ENCODE measurements at places on chromosomes 1 and 21.
A peak's percentile ranks its signal among the peaks of the same experiment; 100 is the strongest.

- DNase-seq, result no peak
Observed at GRCh38 chr1:237527761-237528160, 363.0 kb downstream of the ZP4 start.

GRCh38 chr1:37438869-37439343, 35.5 kb upstream of the ZC3H12A start:
- DNase-seq, result no peak

DNA sequence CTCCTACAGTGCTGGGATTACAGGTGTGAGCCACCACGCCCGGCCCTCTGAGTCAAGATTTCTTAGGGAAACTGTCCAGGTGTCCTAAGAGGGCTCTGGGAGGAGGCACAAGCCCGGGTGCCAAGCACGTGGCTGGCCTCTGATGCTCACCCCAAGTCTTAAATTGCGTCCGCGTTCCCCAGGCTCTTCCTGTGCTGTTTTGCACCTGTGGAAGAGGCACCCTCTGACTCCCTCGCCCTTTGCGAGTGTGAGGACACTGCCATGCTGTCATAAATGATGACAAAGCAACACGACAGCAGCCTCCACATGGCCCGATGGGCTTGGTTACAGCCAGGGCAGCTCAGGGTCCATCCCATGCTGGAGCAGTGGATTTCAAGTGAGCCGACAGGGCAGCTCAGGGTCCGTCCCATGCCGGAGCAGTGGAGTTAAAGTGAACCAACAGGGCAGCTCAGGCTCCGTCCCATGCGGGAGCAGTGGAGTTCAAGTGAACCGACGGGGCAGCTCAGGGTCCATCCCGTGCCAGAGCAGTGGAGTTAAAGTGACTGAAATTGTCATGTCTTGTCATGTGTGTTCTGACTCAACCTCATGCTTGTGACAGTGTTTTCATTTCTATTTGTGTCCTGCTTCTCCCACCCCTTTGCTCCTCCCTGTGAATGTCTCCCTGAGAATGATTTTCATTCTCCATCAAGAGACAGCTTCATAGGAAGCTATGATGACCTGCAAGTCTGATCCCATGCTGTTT, 33.9 kb downstream of the PCNT start:
- DNase-seq, result no peak

DNA sequence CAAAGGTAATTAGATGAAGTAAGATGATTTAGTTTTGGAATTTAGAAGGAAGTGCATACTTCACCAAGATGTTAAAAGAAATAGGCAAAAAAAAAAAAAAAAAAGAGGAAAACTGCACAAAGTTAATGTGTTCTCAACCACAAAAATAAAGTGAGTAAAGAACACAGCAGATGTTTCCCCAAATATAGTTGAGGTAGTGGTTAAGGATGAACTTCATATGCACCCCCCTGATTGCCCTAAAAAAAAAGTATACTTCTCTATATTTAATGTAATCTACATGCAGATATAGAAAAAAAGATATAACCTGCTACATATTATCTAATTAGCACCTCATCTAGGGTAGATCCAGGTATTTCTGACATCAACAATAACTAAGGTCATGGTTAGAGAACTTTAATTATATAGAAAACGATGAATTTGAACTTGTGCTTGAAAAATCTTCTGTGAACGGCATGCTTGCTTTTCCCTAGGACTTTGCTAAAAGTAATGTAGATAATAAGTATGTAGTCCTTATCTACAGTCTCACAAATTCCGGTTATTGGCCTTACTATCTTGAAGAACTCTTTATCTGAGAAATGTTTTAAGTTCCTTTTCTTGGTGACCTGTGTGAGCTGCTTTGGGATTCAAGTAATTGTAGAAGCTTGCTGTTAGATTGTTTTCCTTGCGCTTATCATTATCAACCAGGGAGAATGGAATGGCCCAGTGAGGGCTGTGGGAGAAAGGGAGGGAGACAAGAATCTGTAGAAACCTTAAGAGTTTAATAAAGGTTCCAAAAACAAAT, 70.1 kb upstream of the LRRC7 start:
- DNase-seq, result no peak

GRCh38 chr1:145720556-145720877, 1.2 kb downstream of the CD160 start:
- peak; percentile 93 for DNase-seq

DNA sequence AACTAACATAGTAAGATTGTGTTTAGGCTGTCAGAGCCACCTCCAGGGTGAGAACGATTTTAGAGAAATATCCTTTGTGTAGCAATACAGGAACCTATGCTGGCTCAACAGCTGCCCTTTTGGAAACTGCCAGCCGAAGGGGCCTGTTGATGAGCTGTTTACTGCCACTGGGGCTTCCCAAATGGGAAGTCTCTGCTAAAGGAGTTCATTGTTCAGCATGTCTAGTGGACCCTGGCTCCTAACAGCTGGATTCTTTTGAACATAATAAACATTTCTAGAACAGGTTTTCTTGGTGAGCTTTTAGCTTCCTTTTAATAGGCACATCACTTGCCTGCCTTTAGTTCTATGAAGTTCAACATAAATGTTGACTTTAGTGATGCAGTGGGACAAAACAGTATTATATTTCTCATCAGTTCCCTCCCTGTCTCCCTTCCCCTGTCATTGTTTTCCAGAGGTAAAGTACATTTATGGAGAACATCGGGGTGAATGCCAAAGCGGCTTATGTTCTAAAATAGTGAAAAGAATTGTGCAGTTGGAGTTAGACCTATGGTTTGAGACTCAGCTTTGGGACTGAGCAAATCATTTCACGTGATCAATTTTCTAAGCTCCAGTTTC, 57.4 kb downstream of the UCK2 start:
- DNase-seq, result no peak

- DNase-seq, result no peak
Observed at GRCh38 chr1:31541194-31541593, 35.1 kb upstream of the TINAGL1 start.
